ENCODE measurements at places on chromosomes 6 and 20. TPM values are rescaled to one million over a fixed set of nuclear protein-coding genes. Genes with fewer than 3 reads are reported as not detected.
A peak's percentile ranks its signal among the peaks of the same experiment; 100 is the strongest.

Gene CEP250
- total RNA-seq = 28.0 TPM

Gene EPHA7
- 7.3 TPM for total RNA-seq

Gene BEND3
- 33.7 TPM for total RNA-seq

DNA sequence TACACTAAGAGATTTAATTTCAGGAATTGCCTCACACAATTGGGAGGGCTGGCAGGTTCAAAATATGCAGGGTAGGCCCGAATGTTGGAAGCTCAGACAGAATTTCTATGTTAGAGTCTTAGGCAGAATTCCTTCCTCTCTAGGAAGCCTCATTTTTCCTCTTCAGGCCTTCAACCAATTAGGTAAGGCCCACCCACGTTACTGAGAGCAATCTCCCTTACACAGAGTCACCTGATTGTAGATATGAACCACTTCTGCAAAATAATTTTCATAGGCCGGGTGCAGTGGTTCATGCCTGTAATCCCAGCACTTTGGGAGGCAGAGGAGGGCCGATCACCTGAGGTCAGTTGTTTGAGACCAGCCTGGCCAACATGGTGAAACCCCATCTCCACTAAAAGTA, 50.2 kb upstream of the HIVEP1 start:
- H3K4me3 ChIP-seq = no peak overlapping the region
- H3K27ac ChIP-seq = no peak overlapping the region
- DNase-seq = no peak

Gene TNF
- not detected for total RNA-seq

DNA sequence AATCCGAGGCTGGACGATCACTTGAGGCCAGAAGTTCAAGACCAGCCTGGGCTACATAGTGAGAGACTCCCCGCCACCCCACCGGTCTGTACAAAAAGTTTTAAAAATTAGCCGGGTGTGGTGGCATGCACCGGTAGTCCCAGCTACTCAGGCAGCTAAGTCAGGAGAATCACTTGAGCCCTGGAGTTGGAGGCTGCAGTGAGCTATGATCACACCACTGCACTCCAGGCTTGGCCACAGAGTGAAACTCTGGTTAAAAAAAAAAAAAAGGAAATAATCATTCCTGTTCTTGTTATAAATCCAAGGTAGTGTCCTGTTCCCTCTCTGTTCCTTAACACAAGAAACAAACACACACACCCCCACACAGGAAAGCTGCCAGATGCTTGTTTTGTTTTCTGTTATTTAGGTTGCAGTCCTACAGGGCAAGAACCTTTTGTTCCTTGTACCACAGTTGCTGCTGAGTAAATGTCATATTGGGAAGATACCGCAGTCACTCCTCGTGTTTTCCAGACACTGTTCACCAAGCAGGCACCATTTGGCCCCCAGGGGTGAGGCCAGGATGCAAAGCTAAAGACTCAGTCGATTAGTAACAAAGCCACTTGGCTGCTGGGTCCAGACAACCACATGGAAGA, 28.9 kb downstream of the ASIP start:
- no peak overlapping the region for H3K4me3 ChIP-seq
- no peaks in the 10 kb centered on the region for H3K4me1 ChIP-seq
- H3K27me3 ChIP-seq = peaks cover 10% of the 10 kb centered on the region
- peaks cover 7% of the 10 kb centered on the region for H3K36me3 ChIP-seq
- H3K27ac ChIP-seq = no peak overlapping the region

Gene TGM3
- not detected for total RNA-seq

DNA sequence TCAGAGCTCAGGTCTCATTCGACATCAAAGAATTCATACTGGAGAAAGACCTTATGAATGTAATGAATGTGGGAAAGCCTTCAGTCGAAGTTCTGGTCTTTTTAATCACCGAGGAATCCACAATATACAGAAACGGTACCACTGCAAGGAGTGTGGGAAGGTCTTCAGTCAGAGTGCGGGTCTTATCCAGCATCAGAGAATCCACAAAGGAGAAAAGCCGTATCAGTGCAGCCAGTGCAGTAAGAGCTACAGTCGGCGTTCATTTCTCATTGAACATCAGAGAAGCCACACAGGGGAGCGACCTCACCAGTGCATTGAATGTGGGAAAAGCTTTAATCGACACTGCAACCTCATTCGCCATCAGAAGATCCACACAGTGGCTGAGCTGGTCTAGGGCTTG, 7.7 kb downstream of the ZSCAN9 start:
- no peak overlapping the region for H3K27ac ChIP-seq
- peaks cover 40% of the 10 kb centered on the region for H3K36me3 ChIP-seq
- DNase-seq = no peak
- H3K4me1 ChIP-seq = no peaks in the 10 kb centered on the region

DNA sequence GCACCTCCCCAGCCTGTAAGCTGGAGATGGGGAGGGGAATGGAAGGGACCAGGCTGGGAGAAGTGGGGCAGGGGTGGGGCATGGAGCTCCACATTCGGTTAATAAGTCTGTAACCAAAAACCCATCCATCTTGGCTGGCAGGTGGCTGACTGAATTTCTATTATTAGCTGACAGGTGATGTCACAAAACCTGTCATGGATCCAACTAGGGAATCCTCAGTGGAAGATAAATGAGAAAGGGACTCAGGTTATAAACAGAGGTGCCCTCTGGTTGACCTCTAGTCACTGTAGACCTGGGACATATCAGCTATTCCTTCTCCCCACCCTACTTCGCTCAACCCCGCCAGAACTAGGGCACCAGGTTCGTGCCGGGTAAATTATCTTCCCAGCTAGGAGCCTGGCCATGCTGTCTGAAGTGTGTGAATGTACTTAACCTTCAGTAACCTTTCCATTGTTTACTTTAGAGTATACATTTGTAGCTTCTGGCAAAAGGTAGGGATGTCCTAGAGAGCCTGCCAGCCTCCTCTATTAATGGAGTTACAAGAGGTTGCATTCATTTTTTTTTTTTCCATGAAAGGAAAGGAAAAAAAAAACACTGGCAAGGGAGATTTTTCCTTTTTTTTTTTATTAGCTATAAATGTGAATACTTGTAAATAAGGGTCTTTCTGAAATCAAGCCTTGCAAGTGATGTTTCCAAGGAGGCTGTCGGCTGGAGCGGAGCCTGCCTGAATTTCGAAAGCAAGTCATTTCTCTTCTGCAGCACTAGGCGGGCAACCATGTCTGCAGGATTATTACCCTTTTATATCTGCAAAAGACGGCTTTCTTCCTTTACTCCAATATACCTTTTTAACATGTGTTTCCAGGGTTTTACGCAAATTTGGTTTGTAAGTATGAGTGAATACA, 135.9 kb downstream of the TMEM242 start:
- DNase-seq = no peak
- peaks cover 20% of the 10 kb centered on the region for H3K36me3 ChIP-seq

DNA sequence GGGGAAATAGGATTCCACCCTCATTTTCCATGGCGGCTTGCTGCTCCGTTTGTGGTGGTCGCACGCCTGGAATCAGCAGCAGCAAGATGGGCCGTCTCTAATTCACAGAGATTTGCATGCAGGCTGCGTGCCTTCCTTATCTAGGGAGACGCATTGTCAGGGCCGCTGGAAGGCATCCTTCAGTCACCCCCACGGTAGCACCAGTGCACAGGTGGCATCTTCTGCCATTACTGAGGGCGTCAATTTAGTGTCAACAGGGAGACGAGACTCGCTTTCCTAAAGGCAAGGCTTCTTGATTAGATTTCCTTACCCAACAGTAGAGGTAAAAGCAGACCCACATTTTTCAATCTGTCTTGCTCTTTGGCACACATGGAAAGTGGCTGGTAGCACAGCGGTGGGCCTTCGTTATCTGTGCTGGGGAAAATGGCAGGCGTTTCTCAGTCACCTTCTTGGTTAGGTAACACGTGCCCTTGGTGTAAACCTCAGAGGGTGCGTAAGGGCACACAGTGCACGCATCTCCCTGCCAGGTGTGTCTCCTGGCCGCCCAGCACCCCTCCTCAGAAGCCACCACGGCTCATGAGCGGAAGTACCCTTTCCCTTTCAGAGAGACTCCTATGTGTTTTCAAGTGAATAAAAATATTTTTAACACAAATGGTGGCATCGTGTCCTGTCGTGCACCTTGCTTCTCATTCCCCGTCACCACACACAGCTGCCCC, 27.3 kb upstream of the VSTM2L start:
- no peak for DNase-seq
- H3K36me3 ChIP-seq = no peaks in the 10 kb centered on the region
- H3K4me1 ChIP-seq = no peaks in the 10 kb centered on the region
- H3K27me3 ChIP-seq = no peaks in the 10 kb centered on the region
- no peak overlapping the region for H3K27ac ChIP-seq

DNA sequence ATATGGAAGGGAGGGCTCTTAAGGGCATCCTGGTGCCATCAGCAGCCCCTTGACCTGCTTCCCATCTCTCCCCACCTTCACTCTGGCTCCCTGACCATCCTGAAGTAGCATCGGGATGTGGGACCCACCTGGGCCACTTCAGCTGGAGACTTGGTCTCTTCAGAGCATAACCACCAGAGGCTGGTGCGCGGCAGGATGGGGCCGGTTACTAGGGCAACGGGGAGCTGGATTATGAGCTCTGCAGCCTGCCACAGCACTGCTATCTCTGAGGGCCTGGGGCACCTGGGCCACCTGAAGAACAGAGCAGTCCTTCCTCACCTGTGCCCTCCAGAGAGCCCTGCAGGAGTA, 79.7 kb downstream of the SYNJ2 start:
- H3K4me1 ChIP-seq = no peaks in the 10 kb centered on the region
- no peak overlapping the region for H3K4me3 ChIP-seq
- no peak overlapping the region for H3K27ac ChIP-seq
- H3K36me3 ChIP-seq = no peaks in the 10 kb centered on the region

- H3K27me3 ChIP-seq = no peaks in the 10 kb centered on the region
- DNase-seq = no peak
- no peak overlapping the region for H3K4me3 ChIP-seq
- no peaks in the 10 kb centered on the region for H3K36me3 ChIP-seq
- H3K4me1 ChIP-seq = peaks cover 15% of the 10 kb centered on the region
Observed at GRCh38 chr6:37491171-37491829, 8.4 kb downstream of the CCDC167 start.

Gene TPBG
- 26.7 TPM for total RNA-seq

DNA sequence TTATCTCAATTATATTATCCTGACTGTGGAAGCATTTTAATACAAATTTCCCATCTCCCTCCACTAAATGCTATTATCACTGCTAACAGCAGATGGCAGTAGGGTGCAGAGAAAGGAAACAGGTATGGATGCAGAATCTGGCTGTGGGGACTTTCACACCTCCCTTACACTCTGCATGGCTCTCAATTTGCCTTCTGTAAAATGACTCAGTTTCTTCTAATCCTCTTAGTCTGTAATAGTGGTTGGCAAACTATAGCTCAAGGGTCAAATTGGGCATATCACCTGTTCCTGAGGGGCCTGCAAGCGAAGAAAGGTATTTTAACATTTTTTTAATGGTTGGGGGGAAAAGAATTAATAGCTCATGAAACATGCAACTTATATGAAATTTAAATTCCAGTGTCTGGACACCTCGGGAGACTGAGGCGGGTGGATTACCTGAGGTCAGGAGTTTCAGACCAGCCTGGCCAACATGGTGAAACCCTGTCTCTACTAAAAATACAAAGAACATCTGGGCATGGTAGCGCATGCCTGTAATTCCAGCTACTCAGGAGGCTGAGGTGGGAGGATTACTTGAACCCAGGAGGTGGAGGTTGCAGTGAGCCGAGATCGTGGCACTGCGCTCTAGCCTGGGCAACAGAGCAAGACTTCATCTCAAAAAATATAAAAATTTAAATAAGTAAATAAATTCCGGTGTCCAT, 83.5 kb downstream of the ZMYND8 start:
- H3K4me3 ChIP-seq = no peak overlapping the region
- peaks cover 21% of the 10 kb centered on the region for H3K36me3 ChIP-seq
- peak; percentile 85 for DNase-seq

GRCh38 chr20:59643615-59644061, 39.3 kb downstream of the PHACTR3 start:
- no peaks in the 10 kb centered on the region for H3K4me1 ChIP-seq
- H3K36me3 ChIP-seq = no peaks in the 10 kb centered on the region
- no peak overlapping the region for H3K27ac ChIP-seq
- H3K4me3 ChIP-seq = no peak overlapping the region
- peaks cover 8% of the 10 kb centered on the region for H3K27me3 ChIP-seq

Gene OPN5
- not detected for total RNA-seq

DNA sequence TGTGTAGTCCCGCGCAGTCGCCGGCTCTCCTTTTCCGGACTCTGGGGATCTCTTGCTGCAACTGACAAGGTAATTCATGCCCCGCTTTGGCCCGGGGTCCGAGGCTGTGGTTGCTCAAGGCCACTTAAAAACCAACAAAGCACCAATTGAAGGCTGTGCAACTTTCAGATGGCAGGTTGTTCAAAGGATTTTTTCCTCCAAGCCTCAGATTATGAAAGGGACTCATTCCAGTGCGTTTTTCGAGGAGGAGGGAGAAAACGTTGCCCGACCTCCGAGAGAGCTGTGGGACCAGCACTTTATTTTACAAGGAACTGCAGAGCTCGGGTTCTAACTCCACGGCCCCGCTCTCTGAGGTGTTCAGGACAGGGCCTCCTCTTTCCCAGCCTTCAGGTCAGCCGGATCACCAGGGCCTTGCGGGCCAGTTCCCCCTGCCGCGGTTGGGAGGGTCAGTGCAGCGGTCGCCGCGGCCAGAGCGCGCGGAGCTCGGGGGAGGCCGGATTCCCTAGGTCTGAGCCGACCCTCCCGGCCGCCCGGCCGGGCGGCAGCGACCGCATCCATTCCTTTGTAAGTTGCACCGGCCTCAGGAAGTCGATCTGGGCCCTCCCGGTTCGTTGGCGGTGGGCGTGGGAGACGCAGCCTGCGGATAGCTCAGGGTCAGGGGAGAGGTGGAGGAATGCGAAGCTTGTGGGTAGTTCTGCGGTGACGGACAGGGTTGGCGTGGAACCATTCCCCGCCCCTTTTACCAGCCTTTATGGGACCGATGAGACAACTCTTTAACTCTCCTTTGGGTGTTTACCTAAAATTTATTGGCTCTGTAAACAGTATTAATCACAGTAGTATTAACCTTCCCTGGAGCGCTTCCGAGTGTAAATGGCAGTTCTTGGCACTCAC, 1.6 kb downstream of the UTRN start:
- H3K27ac ChIP-seq = no peak overlapping the region
- H3K27me3 ChIP-seq = peaks cover 33% of the 10 kb centered on the region
- peak; percentile 95 for DNase-seq
- H3K36me3 ChIP-seq = no peaks in the 10 kb centered on the region
- peak overlapping the region; percentile 80 for H3K4me3 ChIP-seq
- H3K4me1 ChIP-seq = peaks cover 16% of the 10 kb centered on the region

Gene MEI4
- total RNA-seq = 0.63 TPM

DNA sequence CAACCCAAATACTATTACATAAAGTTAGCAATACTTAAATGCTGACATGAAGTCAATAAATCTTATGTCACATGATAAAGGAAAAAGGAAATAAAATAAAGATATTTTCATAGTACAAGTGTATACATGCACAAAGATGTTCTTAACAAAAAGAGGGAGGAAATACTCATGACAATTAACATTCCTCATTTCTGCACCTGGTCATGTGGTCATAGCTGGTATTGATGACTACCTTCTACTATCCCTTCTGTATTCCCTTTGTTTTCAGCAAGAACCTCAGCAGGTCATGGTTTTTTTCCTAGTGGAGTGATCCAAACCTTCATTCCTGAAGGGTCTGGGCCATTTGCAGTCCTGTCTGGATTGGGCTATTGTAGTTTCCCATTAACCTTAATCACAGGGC, 43.5 kb upstream of the FYN start:
- no peak overlapping the region for H3K27ac ChIP-seq
- no peaks in the 10 kb centered on the region for H3K27me3 ChIP-seq
- H3K4me1 ChIP-seq = peaks cover 19% of the 10 kb centered on the region

Gene COL19A1
- not detected for total RNA-seq

Gene RAB44
- not detected for total RNA-seq
